Right lobe of liver (tissue), 6 donors: ENCODE measurements at places on chromosomes 3 and 15. TPM values are rescaled to one million over a fixed set of nuclear protein-coding genes. Genes with fewer than 3 reads are reported as not detected.

- no peak for DNase-seq
These were observed 59.6 kb downstream of the ABTB1 start for GRCh38 chr3:127732303-127732702.

GRCh38 chr3:178982137-178982536, 89.5 kb downstream of the ZMAT3 start:
- no peak for DNase-seq

The ADGRG7 gene
- 20.9 TPM for total RNA-seq

- no peak for DNase-seq
These were observed 71.1 kb upstream of the XCR1 start for GRCh38 chr3:46098319-46098761.

The KLHDC8B gene
- 11.4 TPM for total RNA-seq

DNA sequence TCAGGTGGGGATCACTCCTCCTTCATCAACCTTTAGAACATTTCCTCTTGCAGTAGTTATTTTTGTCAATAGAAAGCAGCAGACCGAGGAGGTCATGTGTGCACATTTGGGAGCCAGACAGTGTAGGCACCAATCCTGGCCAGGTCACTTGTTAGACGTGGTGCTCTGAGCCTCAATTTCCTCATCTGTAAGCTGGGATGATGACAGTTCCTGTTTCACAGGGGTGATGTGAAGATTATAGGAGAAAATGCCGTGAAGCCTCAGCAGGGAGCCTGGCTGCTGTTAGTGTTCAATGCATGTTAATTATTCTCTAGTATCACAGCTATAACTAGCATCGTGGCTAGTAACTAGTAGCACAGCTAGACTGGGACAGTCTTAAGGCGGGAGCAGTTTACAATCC, 64.7 kb downstream of the ATP2B2 start:
- DNase-seq, result no peak

- no peak for DNase-seq
These were observed 78.8 kb downstream of the IL5RA start for GRCh38 chr3:3031326-3031725.

The PLXND1 gene
- 28.8 TPM for total RNA-seq

- no peak for DNase-seq
These were observed 246.1 kb downstream of the ADAMTS17 start for GRCh38 chr15:100095541-100096247.

GRCh38 chr3:62529230-62529629, 155.9 kb upstream of the FEZF2 start:
- DNase-seq, result no peak

GRCh38 chr3:71310980-71311660, 272.4 kb downstream of the FOXP1 start:
- DNase-seq, result no peak

The ROBO1 gene
- total RNA-seq, result 6.1 TPM

The LRRFIP2 gene
- 42.4 TPM for total RNA-seq

DNA sequence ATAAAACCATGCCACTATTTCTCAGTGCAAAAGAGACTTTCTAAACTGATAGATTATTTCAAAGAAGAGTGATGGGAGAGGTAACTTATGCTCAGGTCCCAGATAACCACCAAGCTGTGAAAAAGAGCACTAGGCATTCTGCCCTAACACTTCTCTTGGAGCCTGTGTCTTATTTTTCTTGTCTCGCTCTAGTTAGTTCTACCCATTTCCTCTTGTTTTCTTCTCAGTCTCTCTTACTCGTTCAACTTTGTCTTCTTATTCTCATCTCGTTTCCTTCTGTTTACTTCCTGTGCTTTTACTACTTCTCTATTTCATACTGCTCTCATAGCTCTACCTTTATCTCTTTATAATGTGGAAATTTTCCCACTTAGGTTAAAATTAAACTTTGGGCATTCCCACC, 91.8 kb upstream of the CGNL1 start:
- DNase-seq, result no peak

The BOC gene
- 0.62 TPM for total RNA-seq

DNA sequence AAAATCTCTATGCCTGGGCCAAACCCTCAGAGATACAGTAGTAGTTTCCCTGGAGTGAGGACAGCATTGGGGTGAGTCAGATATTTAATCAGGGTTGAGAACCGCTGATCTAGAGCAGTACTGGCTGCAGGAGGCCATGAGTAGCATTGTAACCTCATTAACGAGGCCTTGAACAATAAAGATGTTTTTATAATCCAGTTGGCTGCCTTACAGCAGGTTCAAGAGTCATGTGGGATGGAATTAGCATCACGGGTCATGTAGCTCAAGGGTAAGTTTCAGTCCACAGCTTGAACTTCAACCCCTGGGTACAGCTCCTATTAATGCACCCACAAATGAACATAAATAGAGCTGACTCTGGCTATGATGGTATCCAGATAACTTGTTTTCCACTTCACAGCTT, 5.1 kb downstream of the HPS3 start:
- DNase-seq, result no peak

The PAK6 gene
- total RNA-seq, result not detected

GRCh38 chr3:176631165-176631564, 566.1 kb downstream of the TBL1XR1 start:
- no peak for DNase-seq

- no peak for DNase-seq
These were observed 48.4 kb upstream of the IP6K2 start for GRCh38 chr3:48765376-48765775.

The RPUSD2 gene
- 4.7 TPM for total RNA-seq

DNA sequence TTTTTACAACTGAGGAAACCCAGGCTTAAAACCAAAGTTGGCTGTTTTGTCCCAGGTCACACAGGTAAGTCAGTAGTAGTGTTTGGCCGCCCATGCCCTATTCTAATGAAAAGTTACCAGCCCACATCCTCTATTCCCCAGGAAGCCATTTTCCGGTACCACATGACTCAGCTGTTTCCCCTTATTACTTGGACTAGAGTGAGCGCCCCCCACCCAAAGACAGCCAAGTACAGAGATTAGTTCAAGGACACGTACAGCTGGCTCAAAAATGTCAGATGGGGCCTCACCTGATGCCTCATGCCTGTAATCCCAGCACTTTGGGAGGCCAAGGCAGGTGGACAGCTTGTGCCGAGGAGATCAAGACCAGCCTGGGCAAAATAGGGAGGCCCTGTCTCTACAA, 8.5 kb upstream of the KLHL6 start:
- no peak for DNase-seq

DNA sequence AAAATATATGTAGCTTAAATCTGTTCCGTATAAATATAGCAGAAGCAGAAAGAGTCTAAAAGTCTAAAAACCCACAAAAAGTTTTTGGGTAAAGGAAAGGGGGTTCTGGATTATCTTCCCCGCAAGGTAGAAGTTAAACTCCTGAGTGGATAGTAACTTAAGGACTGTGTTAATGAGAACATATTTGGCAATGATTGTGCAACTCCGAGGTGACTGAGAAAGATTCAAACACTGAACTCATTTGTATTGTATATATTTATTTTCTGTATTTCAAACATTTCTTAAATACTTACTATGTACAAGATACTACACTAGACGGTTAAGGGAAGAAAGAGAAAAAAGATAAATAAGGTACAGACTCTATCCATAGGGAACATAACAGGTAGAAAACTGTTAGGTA, 72.7 kb upstream of the PPIB start:
- no peak for DNase-seq

GRCh38 chr3:58824285-58824684, 157.7 kb upstream of the FAM3D start:
- peak; percentile 47 for DNase-seq

GRCh38 chr15:72690938-72691337, 4.9 kb downstream of the BBS4 start:
- no peak for DNase-seq
